Activated CD4-positive, alpha-beta T cell treated with anti-CD3 and anti-CD28 coated beads, Interleukin-2, amount 10 ng/mL, durations not matched to agents 7 days and 5 days (primary cell): ENCODE measurements at places on chromosomes 1 and 21.

DNA sequence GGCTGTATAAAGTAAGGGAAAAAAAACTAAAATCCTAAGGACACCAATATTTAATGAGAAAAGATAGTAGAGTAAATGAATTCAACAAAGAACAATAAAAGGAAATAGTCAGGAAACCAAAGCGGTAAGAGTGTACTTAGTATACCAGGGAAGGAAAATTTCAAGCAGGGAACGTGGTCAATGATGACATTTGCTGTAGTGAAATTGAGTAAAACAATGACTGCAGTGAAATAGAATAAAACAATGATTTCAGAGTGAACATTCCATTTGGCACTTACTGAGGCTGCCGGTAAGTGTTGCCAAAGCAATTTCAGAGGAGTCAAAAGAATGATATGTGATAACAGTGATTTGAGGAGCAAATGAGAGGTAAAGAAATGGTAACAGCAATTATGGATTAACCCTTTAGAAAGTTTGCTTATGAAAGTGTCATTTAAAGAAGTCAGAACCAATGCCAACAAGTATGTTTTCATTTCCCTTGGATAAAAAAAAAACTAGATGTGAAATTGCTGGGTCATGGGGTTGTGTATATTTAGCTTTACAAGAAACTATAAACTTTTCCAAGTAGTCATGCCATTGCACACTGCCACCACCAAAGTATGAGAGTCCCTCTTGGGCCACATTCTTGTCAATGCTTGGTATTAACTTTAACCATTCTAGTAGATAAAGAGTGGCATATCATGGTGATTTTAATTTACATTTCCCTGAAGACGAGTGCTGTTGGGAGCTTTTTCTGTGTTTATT, 50.5 kb downstream of the VCAM1 start:
- DNase-seq: no peak

DNA sequence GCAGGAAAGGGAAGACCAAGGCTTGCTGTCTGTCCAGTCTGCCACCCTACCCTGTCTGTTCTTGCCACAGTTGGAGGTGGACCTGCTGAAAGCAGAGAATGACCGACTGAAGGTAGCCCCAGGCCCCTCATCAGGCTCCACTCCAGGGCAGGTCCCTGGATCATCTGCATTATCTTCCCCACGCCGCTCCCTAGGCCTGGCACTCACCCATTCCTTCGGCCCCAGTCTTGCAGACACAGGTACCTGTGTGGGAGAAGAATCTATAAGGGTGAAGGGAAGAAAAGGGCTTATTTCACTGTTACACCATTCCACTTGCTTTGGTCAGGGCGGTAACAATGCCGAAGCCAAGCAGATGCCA, 20.3 kb upstream of the IPO9 start:
- no peak for DNase-seq

- DNase-seq: no peak
These were observed 3.9 kb downstream of the POFUT2 start for GRCh38 chr21:45283611-45284455.

- no peak for DNase-seq
These were observed 227.2 kb downstream of the OLFM3 start for GRCh38 chr1:101769520-101769919.

DNA sequence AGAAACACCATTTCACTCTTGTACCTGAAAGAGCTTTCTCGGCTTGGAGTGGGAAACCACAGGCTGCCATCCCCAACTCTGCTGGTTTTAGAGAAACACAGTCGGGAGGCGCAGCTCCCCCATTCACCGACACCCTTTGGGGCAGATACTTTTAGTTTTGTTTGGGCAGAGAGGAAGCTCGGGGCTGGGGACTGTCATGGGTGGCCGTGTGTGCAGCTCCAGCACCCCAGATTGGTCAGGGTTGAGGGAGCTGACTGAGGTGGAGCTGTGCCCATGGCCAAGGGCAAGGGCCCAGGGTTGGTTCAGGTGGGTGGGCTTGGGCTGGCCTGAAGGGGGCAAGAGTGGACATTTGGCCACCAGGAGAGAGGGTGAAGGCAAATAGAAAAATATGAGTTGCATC, 163.1 kb downstream of the DYRK1A start:
- DNase-seq: no peak

DNA sequence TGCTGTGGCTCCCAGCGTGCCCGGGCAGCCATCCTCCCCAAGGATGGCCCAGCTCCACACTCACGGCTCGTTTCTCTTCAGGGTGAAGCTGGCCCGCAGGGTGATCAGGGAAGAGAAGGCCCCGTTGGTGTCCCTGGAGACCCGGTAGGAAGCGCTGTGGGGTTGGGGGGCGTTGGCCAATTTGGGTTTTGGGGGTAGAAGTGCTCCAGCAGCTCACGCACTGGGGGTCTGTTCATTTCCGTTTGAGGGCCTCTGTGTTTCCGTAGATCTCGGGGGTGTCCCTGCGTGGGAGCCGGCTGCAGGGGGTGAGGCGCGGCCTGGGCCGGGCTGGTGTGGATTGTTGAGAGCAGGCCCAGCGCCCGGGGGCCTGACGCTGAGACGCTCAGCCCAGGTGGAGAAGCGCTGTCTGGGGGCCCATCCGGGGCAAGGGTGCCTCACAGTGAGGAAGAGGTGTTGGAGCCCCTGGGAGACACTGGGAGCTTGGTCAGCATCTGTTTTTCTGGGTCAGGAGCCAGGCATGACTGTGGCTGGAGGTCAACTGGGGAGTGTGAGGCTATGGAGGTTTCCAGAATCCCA, 12.6 kb downstream of the COL6A1 start:
- no peak for DNase-seq

DNA sequence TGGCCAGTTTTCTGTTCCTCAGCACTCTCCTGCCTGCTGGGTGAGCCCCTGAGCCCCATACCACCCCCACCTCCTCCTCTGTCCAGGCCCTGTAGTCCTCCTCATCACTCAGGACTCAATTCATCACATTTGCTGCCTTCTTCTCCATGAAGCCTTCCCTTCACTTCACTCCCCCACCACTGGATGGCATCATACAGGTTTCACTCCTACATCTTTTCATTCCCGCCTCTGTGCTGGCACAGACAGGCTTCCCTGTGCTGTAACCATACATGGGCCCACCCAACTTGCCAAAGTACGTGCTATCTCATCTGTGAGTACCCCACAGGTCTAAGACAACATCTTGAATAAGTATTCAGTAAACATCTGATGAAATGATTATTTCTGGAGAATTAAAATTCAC, 56.9 kb downstream of the SLC45A1 start:
- no peak for DNase-seq

- DNase-seq: no peak
These were observed 156.2 kb downstream of the DENND1B start for GRCh38 chr1:197619008-197619640.

DNA sequence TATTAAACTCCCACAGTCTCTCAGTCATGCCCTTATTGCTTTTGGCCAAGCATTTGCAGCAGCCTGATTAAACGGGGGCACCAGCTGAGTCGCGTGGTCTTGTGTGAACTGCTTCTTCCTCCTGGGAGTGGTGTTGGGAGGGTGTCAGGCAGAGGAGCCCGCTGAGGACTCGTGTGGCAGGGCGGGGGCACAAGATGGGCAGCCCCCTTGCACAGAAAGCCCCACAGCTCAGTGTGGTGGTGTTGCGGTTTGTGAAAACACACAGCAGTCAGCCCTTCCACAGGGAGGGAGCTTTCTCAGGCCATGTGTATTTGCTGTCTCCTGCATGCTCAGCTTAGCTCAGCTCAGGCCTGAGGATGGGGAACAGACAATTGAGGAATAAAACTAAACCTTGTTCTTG, 22.4 kb downstream of the PEX14 start:
- no peak for DNase-seq

- DNase-seq: no peak
These were observed 357.0 kb downstream of the TTLL7 start for GRCh38 chr1:83641796-83642443.

DNA sequence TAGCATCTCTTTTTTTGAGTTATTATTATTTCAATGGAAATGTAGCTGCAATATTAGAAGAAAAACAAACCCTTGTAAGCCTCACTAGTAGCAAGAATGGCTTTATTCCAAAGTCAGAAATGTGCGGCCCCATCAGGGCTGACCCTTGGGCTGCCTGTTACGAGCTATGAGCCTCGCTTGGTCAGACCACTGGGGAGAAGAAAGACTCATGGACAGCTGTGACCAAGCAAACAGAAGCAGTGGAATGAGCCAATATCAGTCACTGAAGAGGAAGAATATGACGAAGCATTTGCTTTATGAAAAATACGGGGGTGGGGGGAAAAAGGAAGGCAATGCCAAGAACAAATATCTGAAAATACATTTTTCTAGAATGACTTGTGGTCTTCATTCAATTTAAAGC, 504.5 kb downstream of the LMO4 start:
- no peak for DNase-seq

GRCh38 chr1:68210829-68211228, 21.5 kb downstream of the WLS start:
- no peak for DNase-seq

GRCh38 chr21:26116456-26117011, 54.0 kb downstream of the APP start:
- DNase-seq: no peak

DNA sequence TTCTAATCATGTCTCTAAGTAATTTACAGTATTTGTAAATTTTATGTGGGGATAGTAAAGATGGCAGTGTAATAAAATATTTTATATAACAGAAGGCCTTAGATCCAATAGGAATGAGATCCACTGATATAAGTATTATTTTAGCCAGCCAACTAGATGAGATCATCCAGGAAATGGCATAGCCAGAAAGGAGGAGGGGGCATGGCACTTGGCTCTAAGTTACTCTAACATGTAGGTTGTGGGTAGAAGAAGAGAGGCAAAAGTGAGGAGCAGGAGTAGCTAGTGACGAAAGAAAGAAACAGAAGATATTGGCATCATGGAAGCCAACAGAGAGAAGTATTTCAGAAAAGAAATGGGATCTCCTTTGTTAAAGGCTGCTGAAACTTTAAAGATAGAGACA, 426.1 kb downstream of the PTPRC start:
- DNase-seq: no peak

DNA sequence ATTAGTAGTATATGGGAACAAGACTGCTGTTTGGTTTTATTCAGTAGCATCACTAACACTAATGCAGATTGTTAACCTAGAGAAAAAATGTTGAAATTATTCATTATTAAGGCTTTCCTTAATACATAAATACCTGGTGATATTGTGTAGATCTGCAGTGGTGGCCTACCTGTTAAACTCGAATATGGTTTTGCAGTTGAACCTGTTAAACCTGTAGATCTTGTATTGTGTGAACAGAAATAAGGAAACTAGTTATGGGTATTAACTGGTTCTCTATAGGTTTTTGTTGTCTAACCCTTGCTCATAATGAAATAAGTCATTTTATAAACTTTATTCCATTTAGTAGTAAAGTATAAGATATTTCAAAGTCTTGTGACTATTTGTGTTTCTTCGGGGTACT, 23.9 kb downstream of the PKN2 start:
- DNase-seq: no peak

GRCh38 chr1:41390166-41390565, 28.9 kb downstream of the FOXO6 start:
- no peak for DNase-seq

DNA sequence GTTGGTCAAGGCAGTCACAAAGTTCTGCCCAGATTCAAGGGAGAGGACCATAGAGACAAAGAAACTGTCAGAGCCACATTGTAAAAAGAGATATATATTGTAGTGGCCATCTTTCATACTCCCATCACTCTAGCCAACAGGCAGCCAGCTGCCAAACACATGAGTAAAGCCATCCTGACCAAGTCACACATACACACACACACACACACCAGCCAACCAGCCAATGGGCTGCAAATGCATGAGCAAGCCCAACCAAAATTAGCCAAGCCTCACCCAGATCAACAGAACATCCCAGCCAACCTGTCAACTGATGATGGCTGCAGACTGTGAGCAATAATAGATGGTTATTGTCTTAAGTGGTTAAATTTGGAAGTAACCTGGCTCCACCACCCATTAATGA, 120.7 kb downstream of the SEC16B start:
- no peak for DNase-seq

DNA sequence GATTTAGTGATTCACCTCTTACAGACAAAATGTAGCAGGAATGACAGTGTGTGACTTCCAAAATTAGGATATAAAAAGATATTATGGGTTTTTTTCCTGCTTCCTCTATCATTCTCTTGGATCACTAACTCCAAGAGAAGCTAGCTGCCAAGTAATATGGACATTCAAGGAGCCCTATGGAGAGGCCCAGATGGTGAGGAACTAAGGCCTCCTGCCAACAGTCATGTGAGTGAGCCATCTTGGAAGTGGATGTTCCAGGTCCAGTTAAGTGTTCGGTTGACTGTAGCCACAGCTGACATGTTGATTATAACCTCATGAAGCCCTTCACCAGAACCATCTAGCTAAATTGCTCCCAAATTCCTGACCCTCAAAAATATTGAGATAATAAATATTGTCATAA, 38.8 kb downstream of the CD160 start:
- no peak for DNase-seq

DNA sequence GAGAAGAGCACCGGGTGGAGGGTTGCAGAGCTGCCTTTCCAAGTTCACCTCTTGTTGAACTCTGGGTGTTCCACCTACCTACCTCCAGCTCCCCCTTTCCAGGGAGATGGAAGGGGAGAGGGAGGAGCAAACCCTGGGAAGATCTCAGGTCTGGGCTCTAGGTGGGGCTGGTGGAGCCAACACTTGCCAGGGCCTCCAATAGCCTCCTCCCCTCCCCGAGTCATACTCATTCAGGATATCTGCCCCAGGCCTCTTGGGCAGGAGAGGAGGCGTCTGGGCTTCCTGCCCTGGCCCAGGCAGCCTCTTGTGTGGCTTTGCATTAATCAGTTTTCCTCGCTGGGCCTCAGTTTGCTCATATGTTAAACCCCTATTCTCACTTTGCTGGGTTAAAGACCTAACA, 13.4 kb downstream of the RAP1GAP start:
- no peak for DNase-seq

DNA sequence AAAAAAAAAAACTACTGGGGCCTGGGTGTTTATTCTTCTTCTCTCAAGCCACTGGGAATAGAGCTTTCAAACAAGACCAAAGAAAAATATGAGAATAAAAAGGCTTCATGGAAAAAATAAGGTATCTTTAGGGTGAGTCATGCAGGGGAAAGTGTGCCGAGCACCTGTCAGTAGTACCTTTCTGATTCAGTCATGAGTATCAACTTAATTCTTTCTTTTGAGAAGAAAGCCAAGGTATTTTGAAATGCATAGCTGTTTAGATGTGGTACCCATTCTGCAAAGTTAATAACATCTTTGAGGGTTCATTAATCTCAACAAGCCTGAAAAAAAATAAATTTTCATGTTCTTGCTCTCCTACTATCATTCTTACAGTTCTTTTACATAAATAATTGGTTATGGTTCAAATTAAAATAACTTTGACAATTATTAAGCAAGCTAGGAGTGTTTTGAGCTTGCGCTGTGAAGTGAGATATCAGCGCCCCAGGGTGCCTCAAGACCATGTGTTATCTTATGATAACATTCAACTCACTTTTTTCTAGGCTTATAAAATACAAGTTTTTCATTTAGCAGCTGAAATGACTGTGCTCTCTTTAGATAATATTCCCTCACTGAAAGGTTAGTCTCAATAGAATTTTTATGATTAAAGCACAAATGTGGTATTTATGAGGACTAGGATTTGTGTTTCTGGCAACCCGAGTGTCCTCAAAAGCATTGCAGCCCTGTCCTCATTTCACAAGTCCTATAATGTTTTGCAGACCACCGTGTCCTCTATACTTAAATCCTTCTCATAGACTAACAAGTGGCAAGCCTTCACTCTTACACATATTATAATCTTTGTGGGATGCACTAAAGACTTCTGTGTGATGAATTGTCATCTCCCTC, 138.6 kb downstream of the SLC44A5 start:
- DNase-seq: no peak

GRCh38 chr1:26404641-26405040, 6.0 kb upstream of the LIN28A start:
- DNase-seq: no peak
